ENCODE measurements at places on chromosomes 6 and 20.
A peak's percentile ranks its signal among the peaks of the same experiment; 100 is the strongest.

DNA sequence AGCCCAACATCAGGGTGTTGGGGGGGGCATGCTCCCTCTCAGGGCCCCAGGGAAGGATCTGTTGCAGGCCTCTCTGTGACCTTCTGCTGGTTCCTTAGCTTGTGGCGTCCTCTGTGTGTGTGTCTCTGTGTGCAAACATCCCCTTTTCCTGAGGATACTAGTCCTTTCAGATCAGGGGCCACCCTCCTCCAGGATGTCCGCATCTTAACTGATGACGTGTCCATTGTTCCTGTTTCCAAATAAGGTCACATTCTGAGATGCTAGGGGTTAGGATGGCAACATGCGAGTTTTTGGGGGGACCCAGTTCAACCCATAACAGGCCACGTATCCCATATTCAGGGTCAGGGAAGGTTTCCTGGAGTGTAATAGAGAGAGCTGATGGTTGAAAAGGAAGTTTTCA, 40.9 kb downstream of the GMPR start:
- DNase-seq, result no peak

DNA sequence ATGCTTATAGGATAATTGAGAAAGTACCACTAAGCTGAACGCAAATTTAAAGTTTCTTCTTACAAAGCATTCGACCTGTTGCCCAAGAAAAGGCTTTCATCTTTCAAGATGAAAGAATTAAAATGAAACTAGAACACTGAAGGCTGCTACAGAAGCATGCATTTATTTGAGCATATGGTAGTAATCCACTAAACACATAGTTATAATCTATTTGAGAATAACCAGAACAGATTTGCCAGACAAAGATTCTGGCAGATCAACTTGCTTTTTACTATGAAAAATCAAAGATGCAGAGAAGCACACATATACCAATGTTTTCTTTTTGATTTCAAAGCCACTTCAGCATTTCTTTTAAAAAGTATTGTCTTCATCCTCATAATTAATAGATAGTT, 412.2 kb downstream of the UTRN start:
- no peak for DNase-seq

GRCh38 chr20:621125-621756, 11.1 kb upstream of the TCF15 start:
- peak; percentile 7 for DNase-seq

GRCh38 chr6:168495636-168496035, 54.7 kb downstream of the SMOC2 start:
- no peak for DNase-seq

DNA sequence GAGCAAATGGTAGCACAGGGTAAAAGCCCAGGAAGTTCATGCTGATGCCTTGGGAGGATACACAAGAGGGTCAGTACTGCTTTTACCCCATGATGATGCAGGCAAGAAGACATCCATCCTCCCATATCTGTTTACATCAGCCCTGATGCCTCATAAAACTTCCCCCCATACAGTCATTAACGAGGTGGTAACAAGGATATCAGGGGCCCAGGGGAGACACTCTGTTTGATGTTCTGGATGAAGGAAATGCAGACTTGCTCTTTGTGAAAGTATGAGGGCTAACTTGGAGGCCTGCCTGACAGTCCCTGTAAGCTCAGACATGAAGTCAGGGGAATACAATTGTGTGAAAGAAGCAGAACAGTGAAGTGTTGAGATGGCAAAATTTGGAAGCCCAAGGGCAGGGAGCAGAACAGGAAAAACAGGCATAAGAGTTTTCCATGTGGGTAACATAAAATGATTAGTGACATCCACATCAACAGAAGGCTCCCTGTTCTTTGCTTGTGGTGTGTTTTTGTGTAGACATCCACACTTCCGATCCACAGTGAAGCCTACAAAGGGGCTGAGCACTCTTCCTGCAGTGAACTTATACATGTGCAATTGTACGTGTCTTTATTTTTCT, 813.4 kb downstream of the MAFB start:
- DNase-seq, result no peak

GRCh38 chr6:13769655-13770053, 44.7 kb downstream of the MCUR1 start:
- DNase-seq, result no peak

GRCh38 chr6:53048431-53049195, 16.6 kb upstream of the FBXO9 start:
- DNase-seq, result peak; percentile 91

- no peak for DNase-seq
Observed at GRCh38 chr6:37539171-37540028, 39.7 kb upstream of the CCDC167 start.

- DNase-seq, result no peak
Observed at GRCh38 chr6:88483424-88483823, 317.3 kb upstream of the CNR1 start.

DNA sequence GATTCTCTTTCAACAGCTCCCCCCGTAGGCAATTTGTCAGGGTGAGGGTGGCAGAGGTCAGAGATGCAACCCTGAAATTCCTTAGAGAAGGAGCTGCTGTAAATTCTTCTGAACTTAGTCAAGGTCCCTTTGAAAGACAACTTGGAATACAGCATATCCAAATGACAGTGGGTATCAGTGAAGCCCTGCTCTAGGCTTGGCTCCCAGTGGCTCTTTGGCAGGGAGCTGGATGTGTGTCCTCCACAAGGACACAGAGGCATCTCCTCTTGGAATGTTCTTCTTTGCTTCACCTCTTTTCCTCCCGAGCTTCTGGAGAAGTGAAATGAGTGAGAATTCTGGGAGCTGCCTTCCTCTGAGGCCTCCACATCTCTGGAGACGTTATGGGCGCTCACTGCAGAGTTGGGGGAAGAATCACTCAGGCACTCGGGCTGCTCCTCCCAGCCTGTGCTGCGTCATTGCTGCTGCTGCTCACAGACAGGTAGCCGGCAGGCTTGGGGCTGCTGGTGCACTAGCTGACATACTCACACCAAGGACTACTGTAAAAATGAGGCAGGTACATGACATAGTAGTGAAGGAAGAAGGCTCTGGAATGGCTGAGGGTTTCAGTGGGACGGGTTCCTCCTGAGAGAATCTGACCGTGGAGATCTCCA, 34.1 kb downstream of the DYNLT1 start:
- DNase-seq, result no peak

DNA sequence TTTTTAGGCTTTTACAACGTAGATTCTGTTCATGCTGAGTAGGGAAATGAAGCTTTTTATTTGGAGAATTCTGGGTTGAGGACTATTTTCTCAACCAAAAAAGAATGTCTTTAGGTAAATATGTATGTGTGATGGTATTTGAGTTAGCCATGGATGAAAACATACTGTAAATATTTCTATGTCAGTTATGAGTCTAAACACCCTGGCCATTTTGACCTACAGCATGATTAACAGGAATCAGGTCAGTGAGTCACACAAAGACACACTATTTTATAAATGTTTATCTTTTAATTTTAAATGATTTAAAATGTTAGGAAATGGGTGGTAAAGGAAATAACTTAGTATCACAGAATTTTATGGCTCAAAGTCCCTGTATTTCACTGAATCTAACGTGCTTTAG, 851.7 kb upstream of the MAP3K7 start:
- DNase-seq, result no peak

DNA sequence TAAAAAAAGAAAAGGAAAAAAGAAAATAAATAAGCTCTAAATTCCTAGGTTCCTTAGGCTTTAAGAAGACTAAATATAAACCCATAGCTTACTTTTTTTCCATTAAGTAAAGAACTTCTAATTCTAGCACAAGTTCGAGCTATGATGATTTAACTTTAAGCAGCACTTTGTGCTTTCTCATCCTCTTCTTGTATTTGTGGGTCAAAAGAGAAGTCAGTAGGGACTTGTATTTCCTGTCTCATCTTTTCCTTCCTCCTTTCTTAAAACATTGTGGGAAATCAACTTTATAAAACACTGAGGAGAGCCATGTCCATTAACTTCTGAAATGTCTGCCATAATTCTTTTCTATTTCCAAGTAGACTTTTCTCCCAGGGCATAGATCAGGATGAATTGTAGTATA, 637.7 kb upstream of the CITED2 start:
- no peak for DNase-seq

DNA sequence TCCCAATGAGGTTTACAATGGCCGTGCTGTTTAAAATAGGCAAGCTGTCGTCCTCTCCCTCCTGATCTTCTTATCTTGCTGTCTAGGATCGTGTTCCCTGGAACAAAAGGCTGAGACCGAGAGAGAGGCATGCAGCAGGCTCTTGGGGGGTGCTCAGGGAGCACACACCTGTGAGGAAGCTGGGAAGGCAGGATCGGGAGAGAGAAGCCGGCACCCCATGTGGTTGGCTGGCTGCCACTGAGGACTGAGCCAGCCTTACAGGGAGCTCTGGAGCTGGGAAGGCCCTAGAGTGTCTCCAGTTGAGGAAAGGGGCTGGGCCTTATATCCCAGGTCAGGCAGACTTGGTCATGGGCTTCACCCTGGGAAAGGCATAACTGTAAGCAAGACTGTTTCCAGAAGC, 184.2 kb downstream of the LY86 start:
- no peak for DNase-seq

- no peak for DNase-seq
Observed at GRCh38 chr20:50220894-50221365, 30.3 kb downstream of the CEBPB start.

GRCh38 chr6:10719296-10719963, 3.4 kb upstream of the TMEM14C start:
- peak; percentile 48 for DNase-seq

DNA sequence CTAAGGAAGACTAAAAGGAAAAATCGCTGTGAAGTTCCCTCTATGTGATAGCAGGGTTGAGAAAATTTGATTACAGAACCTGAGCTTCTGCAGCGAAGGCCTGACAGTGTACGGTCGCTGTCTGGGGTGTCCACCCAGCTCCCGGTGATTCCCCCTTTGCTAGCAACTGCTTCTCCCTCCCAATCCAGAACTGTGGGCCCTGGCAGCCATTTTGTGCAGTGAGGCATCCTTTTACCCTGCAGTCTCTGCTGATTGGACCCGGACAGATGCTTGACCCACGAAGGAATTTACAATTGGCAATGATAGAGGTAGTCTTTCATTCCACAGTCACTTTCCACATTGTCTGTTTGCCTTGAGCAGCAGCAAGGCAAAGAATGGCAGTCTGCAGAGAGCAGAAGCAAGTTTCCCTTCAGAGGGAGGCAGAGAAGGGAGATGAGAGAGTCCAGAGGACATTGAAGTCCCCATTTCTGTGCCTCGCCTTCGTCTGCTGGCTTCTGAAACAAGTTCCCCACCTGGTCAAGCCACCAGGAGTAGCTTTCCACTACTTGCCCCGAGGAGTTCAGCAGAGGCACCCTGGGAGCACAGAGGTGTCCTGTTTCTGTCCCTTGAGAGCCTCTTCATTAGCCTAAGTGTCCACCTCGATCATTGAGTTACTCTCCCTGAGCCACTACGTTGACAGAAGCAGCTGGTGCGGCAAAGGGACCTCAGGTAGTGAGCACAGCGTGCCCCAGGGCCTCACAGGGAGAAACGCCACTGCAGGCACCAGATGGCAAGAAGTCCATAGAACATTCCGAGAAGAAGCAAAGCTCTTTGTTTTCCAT, 370.3 kb downstream of the NRN1 start:
- DNase-seq, result peak; percentile 2
